ENCODE measurements at places on chromosomes 11 and 22.

- no peak for DNase-seq
Measured at GRCh38 chr11:67053896-67054329, 2.7 kb upstream of the RHOD start.

- no peak for DNase-seq
Measured at GRCh38 chr11:109423466-109424190, 1.6 kb downstream of the C11orf87 start.

- no peak for DNase-seq
Measured at GRCh38 chr22:49364398-49364797, 463.3 kb downstream of the BRD1 start.

GRCh38 chr11:126660321-126660720 is 304.8 kb downstream of the ST3GAL4 start:
- DNase-seq, result no peak

DNA sequence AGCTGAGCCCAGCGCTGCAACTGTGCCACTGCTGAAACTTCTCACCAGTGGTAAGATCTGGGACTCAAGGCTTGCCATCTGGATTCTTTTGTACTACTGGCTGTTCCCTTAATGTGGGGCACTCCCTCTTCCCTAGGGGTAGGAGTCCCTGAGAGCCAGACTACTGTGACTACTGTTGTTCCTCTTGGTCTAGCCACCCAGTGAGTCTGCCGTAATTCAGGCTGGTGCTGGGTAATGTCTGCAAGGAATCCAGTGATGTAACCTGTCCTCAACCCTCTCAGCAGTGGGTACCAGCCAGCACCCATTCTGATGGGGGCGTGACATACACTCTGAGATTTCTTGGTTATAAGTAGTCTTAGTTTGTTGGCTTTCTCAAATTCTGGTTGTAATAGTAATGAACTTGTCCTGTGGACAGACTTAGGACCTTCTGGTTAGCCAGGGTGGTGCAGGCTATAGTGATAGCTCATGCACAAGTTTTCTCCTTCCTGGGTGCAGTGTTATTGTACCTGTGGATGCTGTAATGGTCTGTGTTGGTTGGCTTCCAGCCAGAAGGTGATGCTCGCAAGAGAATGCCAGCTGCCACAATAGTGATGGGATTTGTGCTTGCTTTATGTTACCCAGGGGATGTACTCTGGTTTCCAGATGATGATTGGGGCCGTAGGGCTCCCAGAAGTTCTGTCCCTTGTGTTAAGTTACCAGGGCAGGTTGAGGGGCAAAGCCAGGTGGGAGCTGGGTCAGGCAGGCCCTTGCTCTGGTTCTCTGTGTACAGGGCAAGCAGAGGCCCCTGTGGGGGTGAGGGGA is 65.5 kb downstream of the ARHGAP42 start:
- DNase-seq, result no peak
